ENCODE measurements at places on chromosomes 6 and 20.
A peak's percentile ranks its signal among the peaks of the same experiment; 100 is the strongest.

- DNase-seq = no peak
Observed at GRCh38 chr6:81950877-81951276, 198.4 kb upstream of the TENT5A start.

- DNase-seq = no peak
Observed at GRCh38 chr6:149306967-149307366, 10.5 kb upstream of the TAB2 start.

GRCh38 chr6:445571-446417 lies 54.2 kb downstream of the IRF4 start:
- no peak for DNase-seq

GRCh38 chr6:43426928-43427405 lies 374 bp upstream of the ABCC10 start:
- DNase-seq = no peak

- DNase-seq = no peak
Observed at GRCh38 chr20:20955892-20956291, 150.3 kb downstream of the LINC00237 start.

DNA sequence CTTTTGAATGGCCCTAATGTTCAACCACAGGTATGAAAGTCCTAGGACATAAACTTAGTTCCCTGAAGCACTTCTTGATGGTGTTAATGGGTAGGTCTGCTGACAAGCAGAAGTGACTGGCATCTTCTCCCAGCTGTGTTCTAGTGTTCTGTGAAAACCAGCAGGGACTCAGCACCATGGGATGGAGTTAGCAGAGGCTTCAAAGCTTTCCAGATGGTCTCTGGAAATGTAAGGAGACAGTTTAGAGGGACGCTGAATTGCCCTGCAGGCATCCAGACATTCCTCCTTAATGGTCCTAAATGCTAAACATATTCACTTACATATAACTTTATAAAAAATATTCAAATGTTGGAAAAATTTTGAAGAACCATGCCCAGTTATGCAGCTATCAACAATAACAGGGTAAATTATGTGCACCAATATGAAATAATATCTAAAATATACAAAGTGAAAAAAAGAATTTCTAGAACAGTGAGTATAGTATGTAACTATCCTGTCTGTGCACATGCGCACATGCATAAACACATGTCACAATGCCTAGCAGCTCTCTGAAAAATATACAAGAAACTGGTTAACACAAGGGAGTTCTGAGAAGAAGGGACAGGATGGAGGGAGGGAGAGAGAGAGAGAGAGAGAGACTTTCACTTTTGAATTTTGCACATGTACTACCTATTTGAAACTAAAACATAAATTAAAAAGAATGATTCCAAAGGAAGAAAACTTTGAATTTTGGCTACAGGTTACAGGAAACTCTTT lies 87.2 kb downstream of the PRDM1 start:
- no peak for DNase-seq

DNA sequence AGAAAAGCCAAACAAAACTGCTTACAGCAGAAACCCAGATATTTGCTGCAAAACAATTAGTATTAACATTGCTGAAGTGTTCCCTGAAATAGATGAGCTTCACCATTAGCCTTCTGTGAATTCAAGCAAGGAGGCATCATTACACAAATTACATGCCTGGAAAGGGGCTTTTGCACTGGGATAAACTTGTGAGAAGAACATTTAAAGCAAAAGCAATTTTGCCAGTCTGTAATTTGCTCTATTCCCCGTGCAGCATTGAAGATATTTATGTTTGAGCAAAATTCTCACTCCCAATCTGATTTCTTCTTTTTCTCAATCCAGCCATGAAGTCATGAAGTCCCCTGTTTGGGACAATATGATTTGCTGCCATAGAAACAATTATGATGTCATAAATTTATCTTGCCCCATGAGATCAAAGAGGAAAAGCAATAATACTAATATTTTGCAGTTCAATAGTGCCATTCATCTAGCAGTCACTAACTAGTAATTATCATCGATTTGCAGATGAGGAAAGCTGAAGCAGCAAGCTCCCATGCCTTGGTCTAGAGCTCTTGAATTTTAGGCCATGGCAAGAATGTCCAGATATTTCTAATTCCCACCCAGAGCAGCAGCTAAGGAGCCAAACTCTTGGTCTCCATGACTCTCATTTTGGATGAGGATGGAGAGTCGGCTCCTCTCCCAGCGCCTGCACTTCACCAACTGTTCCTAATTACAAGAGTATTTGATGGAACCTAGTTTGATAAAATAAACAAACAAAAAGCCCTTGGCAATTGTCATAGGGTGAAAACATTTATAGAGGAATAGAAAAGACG lies 49.5 kb upstream of the CCN6 start:
- no peak for DNase-seq

DNA sequence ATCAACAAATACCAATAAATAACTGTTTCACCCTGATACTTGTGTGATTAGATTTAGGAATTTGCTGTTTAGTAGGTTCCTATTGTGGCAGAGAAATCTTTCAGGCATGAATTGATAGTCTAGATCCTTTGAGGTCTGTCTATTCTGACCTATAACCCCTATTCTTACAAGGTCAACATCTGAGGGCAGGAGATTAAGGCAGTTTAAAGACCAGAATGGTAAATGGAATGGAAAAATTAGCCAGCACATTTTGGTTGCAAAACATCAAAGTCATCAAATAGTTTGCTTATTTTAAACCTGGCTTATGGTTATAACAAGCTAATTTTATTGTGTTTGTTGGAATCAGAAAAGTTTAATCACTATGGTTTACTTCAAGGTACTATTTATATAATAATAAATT lies 78.4 kb downstream of the LIN28B start:
- DNase-seq = no peak

DNA sequence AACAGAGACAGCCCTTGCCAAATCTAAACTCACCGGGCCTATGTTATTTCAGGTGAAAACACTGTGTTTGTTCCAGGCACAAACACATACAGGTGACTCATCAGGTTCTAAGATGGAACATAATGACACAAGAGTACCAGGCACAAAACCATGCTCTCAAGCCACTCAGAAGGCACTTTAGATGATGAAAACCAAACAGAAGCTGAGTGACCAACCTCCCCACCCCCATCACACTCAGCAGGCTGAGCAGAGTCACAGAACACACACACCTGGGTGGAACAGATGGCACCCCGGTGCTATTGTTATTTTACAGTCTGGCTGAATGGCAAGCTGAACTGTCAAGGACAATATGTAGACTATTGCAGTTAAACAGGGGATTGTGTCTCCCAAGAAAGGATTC lies 20.6 kb upstream of the NKX2-2 start:
- peak; percentile 83 for DNase-seq

DNA sequence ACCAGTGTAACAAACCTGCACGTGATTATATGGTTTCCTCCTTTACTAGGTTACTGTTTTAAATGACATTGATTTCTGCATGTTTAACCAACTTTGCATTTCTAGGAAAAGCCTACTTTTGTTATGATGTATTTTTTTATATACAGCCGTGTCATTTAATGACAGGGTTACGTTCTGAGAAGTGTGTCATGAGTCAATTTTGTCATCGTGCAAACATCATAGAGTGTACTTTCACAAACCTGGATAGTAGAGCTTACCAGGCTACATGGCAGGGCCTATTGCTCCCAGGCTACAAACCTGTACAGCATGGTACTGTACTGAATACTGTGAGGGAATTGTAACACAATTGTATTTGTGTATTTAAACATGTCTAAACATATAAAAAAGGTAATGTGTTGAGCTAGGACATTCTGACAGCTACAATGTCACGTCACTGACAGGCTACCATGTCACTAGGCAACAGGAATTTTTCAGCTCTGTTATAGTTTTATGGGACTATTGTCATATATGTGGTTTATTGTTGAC lies 205.3 kb downstream of the PRL start:
- DNase-seq = no peak

GRCh38 chr6:105769197-105769596 lies 316.9 kb upstream of the PRDM1 start:
- no peak for DNase-seq

DNA sequence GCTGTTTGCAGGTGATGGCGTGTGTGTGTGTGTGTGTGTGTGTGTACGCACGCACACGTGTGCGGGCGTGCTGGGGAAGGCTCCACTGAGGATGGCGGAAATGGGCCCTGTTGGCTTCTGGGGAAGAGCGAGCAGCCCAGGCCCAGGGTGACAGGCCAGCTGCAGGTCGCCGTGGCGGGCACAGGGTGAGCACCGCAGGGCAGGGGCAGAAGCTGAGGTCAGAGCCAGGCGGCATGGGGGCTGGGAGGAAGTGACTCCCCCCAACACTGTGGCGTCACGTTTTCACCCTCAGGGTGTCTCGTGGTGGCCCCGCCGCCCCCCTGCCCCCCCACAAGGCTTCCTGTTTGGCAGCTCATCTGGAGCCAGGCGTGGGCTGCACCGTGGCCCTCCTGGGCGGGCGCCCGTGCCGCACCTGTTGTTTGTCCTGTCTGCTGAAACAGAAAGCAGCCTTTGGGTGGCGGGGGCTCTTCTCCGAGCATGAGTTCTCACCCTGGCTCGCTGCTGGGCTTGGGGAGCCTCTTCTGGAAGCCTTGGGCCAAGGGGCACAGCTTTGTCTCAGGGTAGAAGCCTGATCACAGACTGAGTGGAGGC lies 7.1 kb downstream of the RBM38 start:
- peak; percentile 78 for DNase-seq

- DNase-seq = no peak
Observed at GRCh38 chr20:63264519-63264918, 8.1 kb upstream of the ARFGAP1 start.

DNA sequence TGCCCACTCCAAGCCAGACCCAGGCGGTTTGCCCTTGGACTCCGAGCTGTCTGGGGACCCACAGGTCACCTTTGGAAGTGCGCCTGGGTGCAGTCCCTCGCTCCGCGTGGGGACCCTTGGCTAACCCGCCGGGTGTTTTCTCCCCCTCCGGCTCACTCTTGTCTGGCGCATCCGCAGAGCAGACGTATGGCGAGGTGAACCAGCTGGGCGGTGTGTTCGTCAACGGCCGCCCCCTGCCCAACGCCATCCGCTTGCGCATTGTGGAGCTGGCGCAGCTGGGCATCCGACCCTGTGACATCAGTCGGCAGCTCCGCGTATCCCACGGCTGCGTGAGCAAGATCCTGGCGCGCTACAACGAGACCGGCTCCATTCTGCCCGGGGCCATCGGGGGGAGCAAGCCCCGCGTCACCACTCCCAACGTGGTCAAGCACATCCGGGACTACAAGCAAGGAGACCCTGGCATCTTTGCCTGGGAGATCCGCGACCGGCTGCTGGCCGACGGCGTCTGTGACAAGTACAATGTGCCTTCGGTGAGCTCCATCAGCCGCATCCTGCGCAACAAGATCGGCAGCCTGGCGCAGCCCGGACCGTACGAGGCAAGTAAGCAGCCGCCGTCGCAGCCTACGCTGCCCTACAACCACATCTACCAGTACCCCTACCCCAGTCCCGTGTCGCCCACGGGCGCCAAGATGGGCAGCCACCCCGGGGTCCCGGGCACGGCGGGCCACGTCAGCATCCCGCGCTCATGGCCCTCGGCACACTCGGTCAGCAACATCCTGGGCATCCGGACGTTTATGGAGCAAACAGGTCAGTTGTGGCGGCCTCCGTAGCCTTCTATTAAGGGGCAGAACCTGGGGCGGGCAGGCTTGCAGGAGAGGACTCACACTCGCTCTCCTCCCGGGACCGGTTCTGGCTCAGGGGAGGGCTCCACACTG lies 1.1 kb downstream of the PAX1 start:
- peak; percentile 9 for DNase-seq

- DNase-seq = peak; percentile 38
Observed at GRCh38 chr20:12570371-12570770, 438.4 kb upstream of the SPTLC3 start.

DNA sequence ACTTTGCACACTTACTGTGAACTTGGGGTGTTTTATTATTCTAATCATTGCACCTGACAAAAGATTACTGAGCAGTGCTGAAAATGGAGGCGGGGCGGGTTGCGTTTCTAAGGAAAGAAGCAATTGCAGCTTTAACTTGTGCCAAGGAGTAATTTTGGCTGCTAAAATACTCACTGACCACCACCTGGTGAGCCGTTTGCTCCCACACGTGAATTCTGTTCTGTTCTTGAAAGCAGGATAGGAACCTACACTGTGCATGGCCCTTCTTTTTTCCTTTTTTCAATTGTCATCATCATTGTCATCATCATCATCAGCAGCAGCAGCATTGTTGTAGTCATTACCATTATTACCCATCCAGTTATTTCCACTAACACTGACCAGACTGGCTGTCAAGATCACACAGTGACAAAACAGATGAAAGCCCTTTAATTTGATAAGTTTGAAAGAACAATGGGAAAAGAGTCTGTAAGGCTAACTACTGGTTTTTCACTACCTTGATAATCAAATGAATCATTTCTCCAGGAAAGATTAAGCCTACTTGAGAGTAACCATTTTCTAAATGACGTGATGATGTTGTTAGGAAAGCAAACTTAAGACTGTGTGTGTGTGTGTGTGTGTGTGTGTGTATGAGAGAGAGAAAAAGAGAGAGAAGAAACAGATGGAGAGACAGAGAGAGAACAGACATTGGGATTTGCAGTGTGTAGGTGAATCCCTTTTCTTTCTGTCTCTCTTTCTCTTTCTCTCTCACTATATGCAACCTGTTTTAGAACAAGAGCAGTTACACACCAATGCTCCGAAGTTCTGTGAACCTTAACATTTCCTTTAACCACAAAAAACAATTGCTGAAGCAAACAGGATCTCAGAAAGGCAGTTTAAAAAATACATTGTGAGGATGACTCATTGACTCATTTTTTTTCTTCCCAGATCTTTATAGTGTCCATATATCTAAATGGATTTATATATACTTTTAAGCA lies 3.8 kb downstream of the RIPOR2 start:
- DNase-seq = no peak

DNA sequence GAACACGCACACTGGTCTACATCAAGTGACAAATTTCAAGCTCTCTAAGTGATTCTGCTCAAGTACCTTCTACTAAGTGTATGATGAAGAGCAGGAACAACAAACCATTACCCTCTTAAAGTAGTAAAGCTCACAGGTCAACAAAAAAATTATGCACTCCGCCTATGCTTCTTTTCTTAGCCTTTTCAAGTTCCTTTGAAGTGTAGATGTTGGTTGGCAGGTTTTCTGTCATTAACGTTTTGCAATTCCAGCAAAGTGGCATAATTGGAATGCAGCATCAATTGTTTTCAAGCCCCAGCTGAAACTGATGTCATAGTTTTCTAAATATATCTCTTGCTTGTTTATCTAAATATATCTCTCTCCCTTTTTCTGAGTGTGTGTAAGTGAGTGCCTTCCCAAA lies 396.9 kb upstream of the EYS start:
- no peak for DNase-seq

DNA sequence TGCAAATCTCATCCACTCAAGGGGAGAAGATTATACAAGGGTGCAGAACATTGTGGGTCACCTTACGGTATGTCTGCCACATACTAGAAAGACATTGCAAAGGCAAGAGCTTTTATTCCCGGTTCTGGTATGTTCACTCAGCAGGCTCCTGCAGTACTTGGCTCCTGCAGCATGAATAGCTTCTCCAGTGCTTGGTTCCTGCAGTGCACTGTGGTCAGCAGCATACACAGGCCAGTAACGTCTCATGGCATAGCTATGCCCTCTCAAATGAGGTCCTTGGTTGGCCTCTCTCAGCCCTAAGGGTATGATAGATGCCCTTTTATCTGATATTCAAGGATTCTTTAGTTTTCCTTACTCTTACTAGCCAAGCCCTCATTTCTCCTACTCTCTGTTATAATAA lies 12.6 kb downstream of the TCP11 start:
- no peak for DNase-seq
